ENCODE measurements at places on chromosomes 1 and 21. TPM values are rescaled to one million over a fixed set of nuclear protein-coding genes. Genes with fewer than 3 reads are reported as not detected.

- DNase-seq = no peak
- no peak overlapping the region for H3K4me3 ChIP-seq
These were observed 202.9 kb downstream of the ZP4 start for GRCh38 chr1:237687804-237688203.

- no peaks in the 10 kb centered on the region for H3K4me1 ChIP-seq
- no peak for DNase-seq
- H3K4me3 ChIP-seq = no peak overlapping the region
These were observed 70.1 kb upstream of the PTBP2 start for GRCh38 chr1:96651517-96651916.

DNA sequence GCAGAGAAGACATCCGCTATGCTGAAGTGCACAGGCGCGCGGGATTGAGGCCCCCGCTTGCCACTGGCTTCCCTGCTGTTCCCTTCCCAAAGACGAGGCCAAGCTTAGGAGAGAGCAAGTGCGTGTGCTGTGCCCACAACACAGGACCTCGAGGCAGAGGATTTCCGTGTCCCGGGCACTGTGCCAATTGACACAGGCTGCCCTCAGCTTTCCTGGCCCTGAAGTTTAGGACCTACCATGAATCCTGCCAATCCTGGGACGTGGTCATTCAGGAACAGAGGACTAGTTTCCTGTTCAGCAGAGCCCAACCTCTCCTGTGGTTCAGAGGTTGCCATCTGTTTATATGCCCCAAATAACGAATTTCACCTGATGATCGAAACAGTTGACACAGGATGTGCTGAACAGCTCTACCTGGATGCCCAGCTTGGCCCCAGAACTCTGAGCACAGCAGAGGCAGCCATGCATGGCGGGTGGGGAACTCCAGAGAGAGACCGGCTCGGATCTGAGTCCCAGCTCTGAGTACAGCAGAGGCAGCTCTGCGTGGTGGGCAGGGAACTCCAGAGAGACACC lies 22.0 kb downstream of the SLC37A1 start:
- no peak for DNase-seq
- H3K36me3 ChIP-seq = peaks cover 7% of the 10 kb centered on the region
- H3K27ac ChIP-seq = no peak overlapping the region

DNA sequence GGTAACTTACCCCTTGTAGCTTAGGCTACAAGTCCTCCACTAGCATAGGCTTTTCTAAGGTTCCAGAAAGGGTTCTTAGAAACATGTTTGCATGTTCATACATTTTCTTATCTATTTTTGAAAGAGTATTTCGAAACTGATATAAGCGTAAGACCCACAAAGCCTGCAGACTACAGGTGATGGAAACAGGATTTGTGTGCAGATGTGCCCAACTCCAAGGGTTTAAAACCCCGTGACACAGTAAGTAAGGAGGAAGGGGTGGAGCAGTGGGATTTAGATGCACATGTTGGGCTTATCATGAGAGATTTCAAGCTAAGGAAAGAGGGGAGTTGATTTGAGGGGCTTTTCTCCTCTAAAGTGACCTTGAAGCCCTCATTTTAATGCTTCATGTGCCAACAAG lies 164.7 kb downstream of the LTN1 start:
- no peak for DNase-seq
- no peaks in the 10 kb centered on the region for H3K36me3 ChIP-seq
- no peaks in the 10 kb centered on the region for H3K27me3 ChIP-seq

- H3K36me3 ChIP-seq = no peaks in the 10 kb centered on the region
- no peak overlapping the region for H3K4me3 ChIP-seq
- peaks cover 51% of the 10 kb centered on the region for H3K4me1 ChIP-seq
- H3K27me3 ChIP-seq = no peaks in the 10 kb centered on the region
These were observed 7.9 kb downstream of the ATP5IF1 start for GRCh38 chr1:28243685-28244311.

- peak overlapping the region; percentile 89 for H3K27ac ChIP-seq
- H3K4me3 ChIP-seq = no peak overlapping the region
- DNase-seq = peak; percentile 21
- peaks cover 39% of the 10 kb centered on the region for H3K4me1 ChIP-seq
These were observed 90.5 kb upstream of the TLR5 start for GRCh38 chr1:223233410-223234169.

- peaks cover 21% of the 10 kb centered on the region for H3K4me1 ChIP-seq
- peaks cover under 1% of the 10 kb centered on the region for H3K36me3 ChIP-seq
- DNase-seq = no peak
- H3K27me3 ChIP-seq = no peaks in the 10 kb centered on the region
- peak overlapping the region; percentile 45 for H3K4me3 ChIP-seq
These were observed 950 bp upstream of the EVA1C start for GRCh38 chr21:32411350-32412161.

- no peak overlapping the region for H3K27ac ChIP-seq
- H3K4me1 ChIP-seq = no peaks in the 10 kb centered on the region
- DNase-seq = no peak
- H3K4me3 ChIP-seq = no peak overlapping the region
- H3K27me3 ChIP-seq = no peaks in the 10 kb centered on the region
These were observed 311.7 kb downstream of the KCTD3 start for GRCh38 chr1:215878843-215879242.

DNA sequence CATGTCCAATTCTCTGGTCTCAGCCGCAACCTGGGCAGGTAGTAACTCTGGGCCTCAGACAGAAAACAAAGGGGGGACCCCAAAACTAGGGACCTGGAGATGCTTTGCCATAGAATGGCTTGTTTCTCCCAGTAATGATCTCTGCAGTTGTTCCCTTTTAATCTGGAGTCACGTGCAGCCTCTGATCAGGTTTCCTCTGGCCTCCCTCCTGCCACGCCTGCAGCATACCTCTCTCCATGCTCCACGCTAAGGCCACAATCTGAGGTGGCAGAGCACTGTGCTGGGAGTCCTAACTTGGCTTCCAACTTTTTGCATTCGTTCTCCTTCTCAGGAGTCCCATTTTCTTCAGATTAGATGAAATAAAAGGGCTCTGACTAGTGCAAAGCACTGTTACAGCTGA lies 1.9 kb downstream of the PABPC4 start:
- no peak for DNase-seq
- H3K27ac ChIP-seq = peak overlapping the region; percentile 75
- H3K36me3 ChIP-seq = peaks cover 31% of the 10 kb centered on the region
- peaks cover 20% of the 10 kb centered on the region for H3K4me1 ChIP-seq
- no peaks in the 10 kb centered on the region for H3K27me3 ChIP-seq
- H3K4me3 ChIP-seq = peak overlapping the region; percentile 82

DNA sequence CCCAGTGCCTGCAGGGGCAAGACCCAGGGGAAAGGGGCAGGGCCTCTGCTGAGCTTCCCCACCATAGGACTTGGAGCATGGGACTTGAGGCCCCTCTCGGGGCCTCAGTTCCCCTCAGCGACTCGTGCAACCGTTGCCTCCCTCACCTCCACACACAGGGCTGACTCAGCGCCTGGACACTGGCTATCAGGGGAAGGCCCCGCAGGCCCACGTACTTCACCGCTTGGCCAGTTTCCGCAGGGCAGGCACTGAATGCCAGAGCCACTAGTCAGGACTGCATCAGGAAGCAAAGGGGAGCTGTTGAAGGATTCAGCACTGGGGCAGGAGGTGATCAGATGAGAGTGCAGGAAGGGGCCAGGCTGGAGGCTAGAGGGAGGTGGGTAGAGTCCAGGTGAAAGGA lies 15.5 kb upstream of the FAM131C start:
- peaks cover 17% of the 10 kb centered on the region for H3K27me3 ChIP-seq
- H3K4me3 ChIP-seq = no peak overlapping the region
- no peak overlapping the region for H3K27ac ChIP-seq
- H3K4me1 ChIP-seq = no peaks in the 10 kb centered on the region
- no peaks in the 10 kb centered on the region for H3K36me3 ChIP-seq

GRCh38 chr1:100604372-100604771 lies 66.4 kb downstream of the GPR88 start:
- H3K4me1 ChIP-seq = no peaks in the 10 kb centered on the region
- no peak overlapping the region for H3K4me3 ChIP-seq
- DNase-seq = no peak
- H3K36me3 ChIP-seq = no peaks in the 10 kb centered on the region
- no peaks in the 10 kb centered on the region for H3K27me3 ChIP-seq

DNA sequence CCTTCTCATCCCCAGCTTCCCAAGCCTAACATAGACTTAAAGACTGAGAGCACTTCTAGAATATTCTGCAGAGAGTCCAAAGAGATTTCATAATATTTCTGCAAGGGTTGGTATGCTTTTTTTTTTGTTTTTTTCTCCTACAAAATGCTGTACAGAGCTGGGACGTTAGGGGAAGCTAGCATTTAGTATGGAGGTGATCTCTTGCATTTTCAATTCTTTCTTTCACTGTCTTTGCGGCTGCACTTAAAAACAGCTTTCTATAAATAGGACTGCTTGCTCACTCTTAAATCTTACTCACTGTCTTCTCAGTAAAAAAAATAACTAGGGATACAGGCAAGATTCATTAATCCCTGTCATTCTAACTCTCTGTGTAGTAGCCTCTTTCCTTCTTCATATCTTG lies 7.4 kb downstream of the DSCAM start:
- DNase-seq = no peak
- no peak overlapping the region for H3K27ac ChIP-seq
- H3K4me3 ChIP-seq = no peak overlapping the region
- H3K4me1 ChIP-seq = peaks cover 50% of the 10 kb centered on the region

C1QC gene
- polyA plus RNA-seq = not detected

ZNF695 gene
- polyA plus RNA-seq = 0.89 TPM

CLCA4 gene
- 1.5 TPM for polyA plus RNA-seq

SPATA45 gene
- polyA plus RNA-seq = not detected

LDLRAD1 gene
- polyA plus RNA-seq = not detected

CFH gene
- polyA plus RNA-seq = 1.7 TPM

NTMT2 gene
- not detected for polyA plus RNA-seq

OR2T2 gene
- not detected for polyA plus RNA-seq
